ENCODE measurements at places on chromosomes 12 and 14.

GRCh38 chr12:10226086-10226485 is 13.4 kb downstream of the GABARAPL1 start:
- no peak for DNase-seq

- DNase-seq, result no peak
Measured at GRCh38 chr12:120539303-120539702, 5.1 kb downstream of the RNF10 start.

GRCh38 chr12:91889910-91890309 is 255.7 kb downstream of the BTG1 start:
- DNase-seq, result no peak

DNA sequence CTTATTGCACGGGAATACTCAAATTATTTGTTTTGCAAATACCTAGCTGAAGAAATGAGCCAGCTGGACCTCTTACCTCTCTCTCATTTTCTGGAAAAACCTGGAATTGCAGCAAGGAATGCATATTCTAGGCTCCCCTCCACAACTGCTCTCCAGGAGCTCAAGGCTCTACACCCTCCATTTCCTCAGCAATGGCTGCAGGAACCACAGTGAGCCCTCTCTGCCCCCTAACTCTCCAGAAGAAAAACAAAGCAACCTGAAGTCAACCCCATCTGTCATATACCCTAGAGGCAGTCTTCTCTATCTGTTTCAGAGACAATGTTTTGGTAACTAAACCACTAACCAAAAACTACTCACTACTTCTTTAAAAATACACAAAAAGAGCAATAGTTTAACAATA is 221.6 kb downstream of the SLC25A21 start:
- DNase-seq, result no peak

GRCh38 chr12:2642896-2643425 is 151.8 kb upstream of the FKBP4 start:
- no peak for DNase-seq

GRCh38 chr12:1920971-1921370 is 2.5 kb upstream of the CACNA2D4 start:
- DNase-seq, result peak; percentile 80

DNA sequence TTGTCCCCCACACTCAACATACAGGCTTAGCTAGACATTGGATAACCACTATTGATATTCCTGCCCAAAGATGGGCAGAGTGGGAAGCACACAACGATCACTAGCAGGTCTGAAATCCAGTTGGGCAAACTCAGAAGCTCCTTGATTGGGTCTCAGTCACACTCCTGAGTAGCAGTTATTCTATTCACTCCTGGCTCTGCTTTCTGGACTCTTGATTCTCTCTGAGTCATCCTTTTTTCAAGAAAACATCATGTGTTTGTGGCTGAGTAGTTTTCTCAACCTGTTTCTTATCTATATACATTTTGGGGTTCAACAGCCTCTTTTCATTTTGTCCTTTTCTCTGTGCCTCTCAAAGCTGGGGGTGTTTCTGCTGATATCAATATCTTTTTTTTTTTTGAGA is 46.0 kb upstream of the MANSC4 start:
- DNase-seq, result no peak

GRCh38 chr14:69547701-69548348 is 26.8 kb downstream of the CCDC177 start:
- peak; percentile 21 for DNase-seq

GRCh38 chr12:109738878-109739665 is 25.4 kb downstream of the FAM222A start:
- DNase-seq, result no peak

GRCh38 chr14:22200977-22201605 is 387.9 kb downstream of the DAD1 start:
- DNase-seq, result peak; percentile 27

- DNase-seq, result no peak
Measured at GRCh38 chr12:131012279-131013069, 58.8 kb downstream of the ADGRD1 start.

- no peak for DNase-seq
Measured at GRCh38 chr12:19209661-19210060, 80.1 kb downstream of the PLEKHA5 start.

DNA sequence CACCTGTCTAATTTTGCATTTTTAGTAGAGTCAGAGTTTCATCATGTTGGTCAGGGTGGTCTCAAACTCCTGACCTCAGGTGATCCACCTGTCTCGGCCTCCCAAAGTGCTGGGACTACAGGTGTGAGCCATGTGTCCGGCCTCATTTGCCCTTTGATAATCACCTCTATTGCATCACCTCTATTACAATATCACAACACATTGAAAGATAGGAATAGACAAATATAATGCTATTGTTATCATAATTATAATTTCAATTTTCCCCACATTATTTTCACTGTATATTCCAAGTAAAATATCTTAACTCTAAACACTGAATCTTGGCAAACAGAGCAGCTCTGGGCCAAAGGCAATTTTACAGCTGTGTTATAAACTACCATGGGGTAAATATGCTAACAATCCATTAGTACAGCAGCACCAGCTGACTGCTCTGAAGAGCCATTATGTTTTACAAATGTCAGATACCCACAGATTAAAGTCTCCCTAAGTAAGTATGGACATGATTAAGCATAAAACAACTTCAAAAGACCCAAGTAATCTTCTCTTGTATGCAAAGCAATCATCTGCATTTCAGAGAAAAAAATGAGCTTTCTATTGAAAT is 173.2 kb downstream of the MED13L start:
- no peak for DNase-seq

DNA sequence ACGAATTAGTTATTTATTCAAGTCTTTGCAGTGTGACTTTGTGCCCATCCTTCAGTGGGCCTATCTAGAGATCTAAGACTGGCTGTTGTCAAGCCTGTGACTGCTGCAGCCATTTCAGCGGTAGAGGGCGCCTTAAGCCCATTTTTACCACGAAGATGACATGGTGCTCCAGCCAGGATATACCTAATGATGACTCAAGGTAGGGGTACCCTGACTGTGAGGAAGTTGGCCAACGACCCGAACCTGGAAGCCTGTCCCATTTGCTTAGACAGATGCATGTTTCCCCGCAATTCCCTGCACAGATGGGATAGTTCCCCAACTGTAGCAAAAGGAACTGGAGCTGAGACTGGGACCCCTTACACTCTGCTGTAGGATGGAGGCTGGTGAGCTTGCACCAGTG is 41.3 kb downstream of the RAB3IP start:
- peak; percentile 3 for DNase-seq

DNA sequence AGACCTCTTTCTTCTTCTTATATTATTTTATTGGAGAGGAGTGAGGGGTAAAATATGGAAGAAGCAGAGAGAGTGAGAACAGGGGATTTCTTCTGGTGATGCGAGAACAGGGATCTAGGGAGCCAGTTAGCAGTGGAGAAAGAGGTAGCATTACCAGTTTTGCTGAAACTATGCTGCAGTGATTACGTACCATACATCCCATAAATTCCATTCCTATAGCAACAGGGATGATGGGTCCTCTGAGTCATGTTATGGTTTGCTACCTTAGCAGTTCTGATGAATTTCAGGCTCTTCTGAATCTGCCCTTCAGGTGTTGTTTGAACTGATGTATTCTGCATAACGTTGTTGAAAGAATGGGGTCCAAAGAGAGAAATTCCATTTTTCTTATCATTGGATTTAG is 625.4 kb upstream of the LRFN5 start:
- no peak for DNase-seq

DNA sequence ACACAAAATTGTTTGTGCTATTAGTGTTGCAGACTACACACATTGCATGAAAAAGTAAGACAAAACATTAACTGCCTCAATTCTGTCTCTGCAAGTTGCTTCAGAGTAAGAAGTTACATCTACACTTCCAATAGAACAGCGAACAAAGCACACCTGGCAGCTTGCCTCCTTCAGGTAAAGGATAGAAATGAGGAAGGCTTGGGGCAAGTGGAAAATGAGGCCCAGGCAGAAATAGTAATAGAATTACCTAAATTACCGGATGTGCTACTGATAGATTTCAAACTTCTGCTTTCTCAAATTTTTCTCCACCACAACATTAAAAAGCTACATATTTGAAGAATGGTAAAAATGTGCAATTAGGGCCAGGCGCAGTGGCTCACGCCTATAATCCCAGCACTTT is 37.7 kb downstream of the CCDC175 start:
- no peak for DNase-seq

GRCh38 chr12:92550661-92551060 is 152.1 kb upstream of the PLEKHG7 start:
- DNase-seq, result no peak

GRCh38 chr14:95463171-95463901 is 53.1 kb downstream of the SYNE3 start:
- DNase-seq, result no peak

- peak; percentile 41 for DNase-seq
Measured at GRCh38 chr14:77378701-77379100, 1.5 kb downstream of the SAMD15 start.

DNA sequence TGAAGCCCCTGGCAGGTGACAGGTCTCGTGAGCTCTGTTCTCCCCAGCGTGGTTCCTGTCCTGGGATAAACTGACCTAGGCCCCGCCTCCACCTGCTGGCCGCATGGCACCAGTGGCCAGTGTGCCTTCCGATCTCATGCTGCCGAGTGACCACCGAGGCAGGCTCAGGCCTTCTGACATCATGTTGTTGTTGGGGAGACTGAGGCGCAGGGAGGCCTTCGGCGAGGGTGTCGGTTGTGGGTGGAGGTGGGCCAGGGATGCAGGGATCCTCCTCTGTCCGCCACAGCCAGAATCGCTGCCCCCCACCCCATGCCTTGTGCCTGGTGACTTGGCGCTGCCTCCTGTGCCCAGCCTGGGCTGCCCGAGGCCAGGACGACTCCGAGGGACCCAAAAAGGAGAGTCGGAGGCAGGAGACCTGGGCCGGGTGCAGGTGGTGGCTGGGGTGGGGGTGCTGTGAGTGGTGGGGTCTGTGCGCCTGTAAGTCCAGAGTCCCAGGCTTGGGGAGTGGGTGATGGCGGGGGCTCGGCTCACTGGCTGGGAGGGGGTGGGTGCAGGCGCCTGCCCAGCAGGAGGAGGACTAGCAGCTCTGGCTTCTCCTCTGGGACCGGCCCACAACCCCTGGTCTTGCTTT is 24.3 kb downstream of the ASPG start:
- no peak for DNase-seq

- no peak for DNase-seq
Measured at GRCh38 chr12:124700810-124701592, 133.6 kb upstream of the NCOR2 start.

- DNase-seq, result no peak
Measured at GRCh38 chr12:53803703-53804102, 51.9 kb upstream of the CISTR start.

- no peak for DNase-seq
Measured at GRCh38 chr14:64038841-64039542, 186.2 kb downstream of the SYNE2 start.

DNA sequence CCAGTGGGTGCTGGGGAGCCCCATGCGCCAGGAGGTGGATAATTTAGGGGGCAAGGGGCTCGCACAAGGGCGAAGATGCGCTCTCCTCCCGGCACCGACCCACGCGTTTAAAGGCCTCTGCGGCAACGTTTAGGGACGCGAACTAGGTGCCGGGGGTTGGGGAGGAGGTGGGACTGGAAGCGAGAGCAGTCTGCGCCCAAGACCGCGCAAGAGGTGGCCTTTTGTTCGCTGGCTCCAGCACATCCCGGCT is 1.3 kb downstream of the SLC38A1 start:
- DNase-seq, result no peak

DNA sequence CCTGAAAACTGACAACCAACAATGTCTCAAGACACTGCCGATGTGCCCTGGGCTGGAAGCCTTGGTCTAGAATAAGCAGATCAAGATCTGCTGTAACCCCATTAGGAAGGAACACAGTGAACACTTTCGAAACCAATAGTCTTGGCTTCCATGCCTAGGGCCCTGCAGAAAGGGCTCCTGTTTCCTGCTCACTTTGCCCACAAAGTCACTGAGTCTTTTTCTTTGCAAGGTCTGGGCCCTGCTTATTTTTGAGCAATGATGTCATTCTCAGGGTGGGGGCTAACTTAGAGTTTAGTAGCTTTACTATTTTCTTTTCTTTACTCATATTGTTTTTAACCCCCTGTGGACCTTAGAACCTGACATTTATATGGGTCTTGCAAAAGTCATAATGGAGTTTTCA is 704.2 kb upstream of the TMEM132C start:
- no peak for DNase-seq

DNA sequence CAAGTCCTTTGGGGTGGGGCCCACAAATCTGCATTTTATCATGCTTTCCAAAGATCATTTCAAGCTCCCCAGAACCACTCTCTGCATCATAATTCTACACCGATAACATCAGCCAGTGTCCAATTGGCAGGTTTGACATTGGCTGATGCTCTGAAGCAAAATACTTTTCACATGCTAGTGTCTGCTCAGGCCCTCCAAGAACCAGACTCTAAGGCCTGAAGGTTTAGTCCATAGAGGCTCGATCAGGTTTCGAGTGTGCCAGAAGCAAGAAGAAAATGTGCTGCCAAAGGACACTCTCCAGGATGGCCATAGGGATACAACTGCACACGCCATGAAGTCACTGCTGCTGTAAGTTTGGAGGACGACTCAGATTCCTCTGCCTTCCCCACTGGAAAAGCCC is 280.3 kb downstream of the KSR2 start:
- DNase-seq, result no peak

DNA sequence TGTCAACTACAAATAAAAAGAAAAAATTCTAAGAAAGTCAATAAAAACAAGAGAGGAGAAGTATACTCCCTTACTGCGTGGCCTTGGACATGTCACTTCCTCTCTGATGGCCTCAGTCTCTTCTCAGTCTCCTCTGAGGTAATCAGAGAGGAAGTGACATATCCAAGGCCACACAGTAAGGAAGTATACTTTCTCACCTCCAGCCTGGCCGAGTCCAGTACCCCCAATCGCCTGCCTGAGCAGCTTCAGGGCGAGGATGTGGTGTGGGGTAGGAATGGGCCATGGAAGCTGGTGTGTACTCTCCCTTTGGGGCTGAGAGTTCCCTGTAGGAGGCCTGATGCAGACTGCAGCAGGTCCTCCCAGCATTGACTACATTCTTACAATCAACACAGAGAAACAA is 15.8 kb downstream of the VDR start:
- DNase-seq, result peak; percentile 92

DNA sequence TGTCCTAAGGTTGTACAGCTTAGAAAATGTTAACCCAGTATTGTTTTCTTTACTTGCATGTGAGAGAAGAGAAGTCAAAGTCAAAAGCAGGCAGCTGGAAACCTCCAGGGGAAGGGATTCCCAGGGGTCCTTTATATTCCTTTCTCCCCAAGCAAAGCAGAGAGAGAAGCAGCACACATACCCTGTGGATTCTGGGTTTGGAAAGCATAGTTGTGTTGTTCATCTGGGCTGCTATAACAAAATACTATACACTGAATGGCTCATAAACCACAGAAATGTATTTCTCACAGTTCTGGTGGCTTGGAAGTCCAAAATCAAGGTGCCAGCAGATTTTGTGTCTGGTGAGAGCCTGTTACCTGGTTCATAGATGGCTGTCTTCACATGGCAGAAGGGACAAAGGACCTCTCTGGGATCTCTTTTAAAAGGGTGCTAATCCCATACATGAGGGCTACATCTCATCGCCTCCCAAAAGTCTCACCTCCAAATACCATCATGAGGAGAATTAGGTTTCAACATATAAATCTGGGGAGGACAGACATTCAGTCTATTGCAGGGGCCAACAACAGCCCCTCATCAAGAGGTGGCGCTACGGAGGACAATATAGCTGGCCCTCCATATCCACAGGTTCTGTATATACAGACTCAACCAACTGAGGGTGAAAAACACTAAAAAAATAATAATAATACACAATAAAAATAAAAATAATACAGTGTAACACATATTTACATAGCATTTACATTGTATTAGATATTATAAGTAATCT is 19.3 kb upstream of the PCNX1 start:
- DNase-seq, result no peak
